ENCODE measurements at places on chromosomes 6 and 20.

DNA sequence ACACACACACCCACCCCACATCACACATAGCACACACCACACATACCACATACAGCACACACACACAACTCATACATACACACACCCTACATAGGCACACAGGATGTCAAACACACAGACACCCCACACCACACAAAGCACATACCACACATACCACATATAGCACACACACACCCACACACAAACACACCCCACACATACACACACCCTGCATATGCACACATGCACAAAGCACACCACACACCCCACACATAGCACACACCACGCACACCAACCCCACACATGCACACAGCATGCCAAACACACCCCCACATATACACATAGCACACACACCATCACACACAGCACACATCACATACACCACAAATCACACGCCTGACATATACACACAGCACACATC is 79.1 kb downstream of the RAMACL start:
- DNase-seq, result no peak

DNA sequence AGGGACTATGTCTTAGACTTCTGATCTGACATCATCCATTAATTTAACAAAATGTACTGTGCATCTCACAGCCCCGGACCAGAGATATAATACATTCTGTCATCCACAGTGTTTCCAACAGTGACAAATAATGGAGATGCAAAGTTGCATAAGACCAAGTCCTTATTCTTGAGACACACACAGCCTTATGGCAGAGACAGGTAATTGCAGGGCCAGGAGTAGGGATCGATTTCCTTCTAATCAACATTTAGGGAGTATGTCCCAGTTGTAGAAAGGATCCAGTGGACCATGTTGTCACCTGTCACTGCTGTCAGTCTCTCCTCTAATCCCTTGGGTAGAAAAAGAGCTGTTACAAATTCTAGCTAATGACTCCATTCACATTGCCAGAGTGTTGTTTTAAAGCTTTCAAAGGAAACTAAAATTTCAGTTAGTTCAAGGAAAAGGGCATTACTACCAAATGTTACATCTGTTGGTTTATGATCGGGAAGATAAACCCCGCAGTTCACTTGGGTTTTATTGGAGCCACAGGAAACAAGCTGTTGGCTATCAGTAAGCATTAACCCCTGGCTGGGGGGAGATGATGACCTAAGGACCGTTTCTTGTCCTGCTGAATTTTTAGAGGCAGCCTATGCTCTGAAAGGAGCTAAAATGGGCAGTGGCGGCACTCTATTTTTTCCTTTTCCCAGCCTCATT is 111.4 kb upstream of the ATXN1 start:
- no peak for DNase-seq

DNA sequence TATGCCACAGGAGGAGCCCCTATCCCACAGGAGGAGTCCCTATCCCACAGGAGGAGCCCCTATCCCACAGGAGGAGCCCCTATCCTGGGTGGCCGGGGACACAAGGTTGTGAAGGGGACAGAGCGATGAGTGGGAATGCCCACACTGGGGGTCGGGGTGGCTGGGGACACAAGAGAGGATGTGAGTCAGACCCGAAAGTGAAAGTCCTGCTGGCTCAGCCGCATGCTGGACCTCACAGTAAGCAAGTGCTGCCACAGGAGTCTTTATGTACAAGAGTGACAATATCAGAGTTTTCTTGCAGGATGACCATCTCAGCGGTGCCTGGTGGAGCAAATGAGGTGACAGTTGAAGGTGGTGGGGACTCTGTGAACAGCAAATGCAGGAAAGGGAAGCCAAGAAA is 93.7 kb downstream of the PSMB1 start:
- no peak for DNase-seq

DNA sequence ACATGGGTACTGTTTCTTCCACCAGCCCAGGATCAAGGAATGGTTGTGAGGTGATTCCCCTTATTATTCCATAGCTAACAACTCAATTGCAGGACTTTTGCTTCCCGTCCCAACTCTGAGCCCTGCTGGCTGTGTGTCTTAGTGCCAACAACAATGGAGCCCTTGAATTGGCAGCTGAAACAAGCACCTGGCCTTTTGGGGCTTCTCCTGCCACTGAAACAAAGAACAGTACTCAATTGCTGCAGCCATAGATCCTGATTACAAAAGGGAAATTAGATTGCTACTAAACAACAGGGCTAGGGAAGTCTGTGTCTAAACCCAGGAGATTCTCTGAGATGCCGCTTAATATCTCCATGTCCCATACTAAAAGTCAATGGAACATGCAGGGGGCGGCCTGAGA is 61.3 kb upstream of the CARMIL1 start:
- DNase-seq, result no peak

DNA sequence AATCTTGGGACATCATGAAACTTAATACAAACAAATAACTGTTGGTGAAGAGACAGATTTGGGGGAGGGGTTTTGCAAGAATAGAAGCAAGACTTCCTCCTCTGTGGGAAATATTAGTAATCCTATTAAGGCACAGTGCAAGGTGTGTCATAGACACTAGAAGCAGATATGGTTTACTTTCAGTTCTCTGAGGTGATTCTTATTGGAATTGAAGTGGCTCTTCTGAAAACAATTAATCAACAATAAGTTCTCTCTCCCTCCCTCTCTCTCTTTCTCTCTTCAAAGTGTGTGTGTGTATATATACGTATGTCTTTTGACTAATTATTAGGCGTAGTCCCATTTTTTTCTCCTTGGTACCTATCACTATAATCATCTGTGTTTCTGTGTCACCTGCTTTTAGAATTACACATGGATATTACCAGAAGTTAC is 99.8 kb downstream of the HIVEP2 start:
- DNase-seq, result no peak

DNA sequence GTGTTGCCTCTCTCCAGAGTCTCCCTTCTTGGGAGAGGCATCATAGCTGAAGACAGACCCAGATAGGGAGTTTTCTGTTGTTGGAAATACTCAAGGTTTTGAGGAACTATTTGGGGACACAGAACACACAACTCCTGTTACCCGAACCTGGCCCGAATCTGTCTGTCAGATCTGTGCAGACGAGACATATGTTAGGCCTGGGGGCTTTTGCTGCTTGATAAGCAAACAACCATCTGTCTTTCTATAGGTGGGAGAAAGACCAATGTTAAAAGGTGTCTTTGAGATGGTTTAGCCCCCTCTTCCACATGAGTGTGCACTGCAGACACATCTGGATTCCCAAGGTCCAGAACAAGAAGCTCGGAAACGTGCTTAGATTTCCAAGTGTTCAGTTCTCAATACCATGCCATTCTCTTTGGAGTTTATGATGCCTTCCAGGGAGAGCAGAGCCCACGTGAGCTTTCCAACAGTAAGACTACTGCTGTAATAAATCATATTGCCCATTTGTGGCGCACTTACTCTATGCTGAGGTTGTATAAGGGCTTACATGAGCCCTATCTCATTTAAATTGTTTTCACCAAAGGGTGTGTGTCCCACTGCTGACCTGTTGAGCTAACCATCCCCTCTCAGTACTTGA is 3.8 kb upstream of the STX16 start:
- DNase-seq, result no peak

DNA sequence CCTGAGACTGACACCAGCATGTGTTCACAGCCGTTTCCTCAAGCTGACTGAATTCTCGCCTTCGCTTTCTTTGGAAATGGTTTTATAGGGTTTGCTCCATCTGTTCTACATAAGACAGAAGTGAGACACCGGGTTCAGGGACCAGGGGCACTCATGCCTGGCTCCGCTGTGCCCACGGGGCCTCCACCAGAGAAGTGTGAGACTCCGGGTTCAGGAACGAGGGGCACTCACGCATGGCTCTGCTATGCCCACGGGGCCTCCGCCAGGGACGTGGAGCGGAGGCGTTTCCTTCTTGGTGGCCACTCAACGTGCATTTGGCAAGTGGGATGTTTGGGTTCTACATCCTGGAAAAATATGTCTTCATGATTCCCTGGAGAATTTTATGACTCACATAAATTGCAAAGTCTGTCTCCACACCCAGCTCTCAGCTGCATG is 106.6 kb downstream of the RNASET2 start:
- no peak for DNase-seq

- no peak for DNase-seq
Observed at GRCh38 chr6:39867592-39867991, 66.7 kb downstream of the MOCS1 start.

GRCh38 chr20:56735084-56735642 is 106.1 kb downstream of the TFAP2C start:
- no peak for DNase-seq

GRCh38 chr6:101755931-101756330 is 362.4 kb downstream of the GRIK2 start:
- no peak for DNase-seq

DNA sequence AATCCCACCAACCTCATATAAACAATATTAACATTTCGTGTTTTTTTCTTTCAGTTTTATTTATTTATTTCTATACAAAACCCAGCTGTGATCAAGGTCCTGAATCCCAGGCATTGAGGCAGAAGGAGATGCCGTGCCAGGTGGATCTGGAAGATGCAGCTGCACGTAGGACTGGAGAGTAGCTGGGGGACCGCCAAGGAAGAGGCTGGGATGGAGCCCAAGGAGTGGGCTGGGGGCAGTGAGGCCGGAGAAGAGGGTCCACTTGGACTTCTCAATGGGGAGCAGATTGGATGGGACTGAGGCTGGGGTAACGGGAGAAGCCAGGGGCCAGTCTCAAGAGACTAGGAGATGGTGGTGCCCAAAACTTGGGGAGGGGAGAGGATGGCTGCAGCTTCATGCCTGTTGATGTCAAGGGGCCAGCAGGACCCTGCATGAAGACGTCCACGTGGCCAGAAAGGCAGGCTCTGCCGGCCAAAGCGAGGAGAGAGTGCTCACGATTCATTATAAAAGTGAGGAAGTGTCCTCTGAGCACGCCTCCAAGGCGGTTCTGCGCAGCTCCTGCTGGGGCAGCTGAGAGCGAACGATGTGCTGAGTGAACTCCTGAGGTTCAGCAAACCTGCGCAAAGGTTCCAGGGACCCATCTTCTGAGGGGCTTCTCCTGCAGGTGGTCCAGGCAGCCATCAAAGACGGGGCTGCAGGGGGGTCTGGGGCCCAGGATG is 110.3 kb downstream of the BMP7 start:
- no peak for DNase-seq

GRCh38 chr6:4916954-4917561 is 86.8 kb downstream of the RPP40 start:
- no peak for DNase-seq

DNA sequence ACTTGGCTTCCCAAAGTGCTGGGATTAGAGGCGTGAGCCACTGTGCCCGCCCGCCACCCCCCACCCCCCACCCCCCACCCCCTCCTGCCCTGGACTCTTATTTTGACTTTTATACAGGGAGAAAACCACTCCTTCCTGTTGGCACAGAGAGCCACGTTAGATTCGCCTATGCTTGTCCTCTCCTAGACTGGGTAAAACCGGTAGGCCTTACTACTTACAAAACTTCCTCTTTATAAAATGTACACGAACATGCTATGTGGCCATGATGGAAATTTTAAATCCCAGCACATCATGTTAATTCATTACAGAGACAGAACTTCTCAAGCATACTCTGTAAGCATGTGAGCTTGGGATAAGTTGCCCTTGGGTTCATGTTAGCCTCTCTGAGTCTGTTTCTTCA is 124.2 kb downstream of the SLC24A3 start:
- no peak for DNase-seq

DNA sequence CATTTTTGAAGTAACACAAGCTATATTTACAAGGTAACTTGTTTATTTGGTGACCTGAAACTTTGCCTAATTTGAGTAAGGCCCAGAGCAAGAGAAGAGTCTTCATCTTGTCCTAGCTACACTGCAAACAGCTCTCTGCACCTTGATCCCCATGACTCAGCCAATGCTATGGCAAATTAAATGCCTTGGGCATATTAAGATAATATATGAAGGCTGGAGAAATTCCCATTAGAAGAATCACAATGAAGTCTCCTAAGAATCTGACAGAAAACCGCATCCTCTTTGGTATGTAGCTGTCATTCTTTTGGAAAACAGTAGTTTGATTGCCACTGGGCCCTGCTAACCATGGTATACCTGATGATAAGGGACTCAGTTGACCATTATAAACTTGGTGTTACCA is 204.5 kb downstream of the UBE3D start:
- no peak for DNase-seq

DNA sequence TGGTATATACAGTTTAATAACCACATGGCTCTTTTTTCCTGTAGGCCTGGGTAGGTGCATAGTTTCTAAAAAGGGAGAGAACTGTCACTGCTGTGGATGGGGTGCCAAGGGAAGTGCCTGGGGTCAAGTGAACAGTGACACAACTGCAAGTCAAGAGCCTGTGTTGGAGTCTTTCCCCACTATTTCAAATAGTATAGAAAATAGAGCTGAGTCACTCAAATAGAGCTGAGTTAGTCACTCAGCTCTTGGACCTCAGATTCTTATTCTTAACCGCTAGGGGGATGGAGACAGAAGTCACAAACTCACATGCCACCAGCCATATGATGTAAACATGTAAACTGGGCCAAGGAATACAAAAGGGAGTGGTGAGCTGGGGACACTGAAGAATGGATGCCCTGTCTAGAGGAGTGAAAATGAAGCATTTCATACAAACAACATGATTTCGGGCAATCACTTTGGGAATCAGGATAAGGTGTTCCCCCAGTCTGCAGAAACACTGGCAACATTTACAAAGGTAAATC is 2.1 kb downstream of the NQO2 start:
- no peak for DNase-seq

- no peak for DNase-seq
Observed at GRCh38 chr20:57051096-57051495, 215.3 kb downstream of the BMP7 start.

- no peak for DNase-seq
Observed at GRCh38 chr6:47126647-47127391, 84.7 kb upstream of the ADGRF1 start.

DNA sequence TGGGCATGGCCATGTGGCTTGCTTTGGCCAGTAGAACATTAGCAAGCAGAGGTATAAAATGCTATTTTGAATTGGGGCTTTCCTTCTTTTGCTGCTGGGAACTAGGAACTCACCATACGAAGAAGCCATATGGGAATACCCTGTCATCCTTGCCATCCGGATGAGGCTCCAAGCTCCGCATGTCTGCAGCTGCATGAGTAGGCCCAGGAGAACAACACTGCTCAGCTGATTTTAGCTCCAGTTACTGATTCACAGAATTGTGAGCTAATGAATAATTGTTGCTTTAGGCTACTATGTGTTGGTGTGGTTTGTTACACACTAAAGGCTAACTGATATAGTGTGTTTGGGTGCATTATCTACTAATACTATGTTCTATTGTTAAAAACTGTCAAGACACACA is 2.7 kb upstream of the PLCB4 start:
- DNase-seq, result no peak

DNA sequence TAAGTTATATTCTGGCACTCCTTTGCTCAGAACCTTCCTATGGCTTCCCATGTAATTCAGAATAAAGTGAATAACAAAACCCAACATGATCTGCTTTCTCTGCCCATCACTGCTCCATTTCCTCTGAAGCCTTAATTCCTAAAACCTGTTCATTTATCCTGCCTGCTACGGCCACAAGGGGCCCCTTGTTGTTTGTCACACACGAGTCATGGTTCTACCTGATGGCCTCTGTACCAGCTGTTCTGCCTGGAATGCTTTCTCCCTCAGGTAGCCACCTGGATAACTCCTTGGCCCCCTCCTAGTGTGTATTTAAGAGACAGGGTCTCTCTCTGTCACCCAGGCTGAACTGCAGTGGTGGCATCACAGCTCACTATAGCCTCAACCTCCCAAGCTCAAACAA is 26.8 kb downstream of the ERGIC3 start:
- DNase-seq, result no peak

- no peak for DNase-seq
Observed at GRCh38 chr6:124541573-124541972, 420.7 kb upstream of the RNF217 start.
